AG10803 (cell line): ENCODE measurements at places on chromosomes 6 and 20.

DNA sequence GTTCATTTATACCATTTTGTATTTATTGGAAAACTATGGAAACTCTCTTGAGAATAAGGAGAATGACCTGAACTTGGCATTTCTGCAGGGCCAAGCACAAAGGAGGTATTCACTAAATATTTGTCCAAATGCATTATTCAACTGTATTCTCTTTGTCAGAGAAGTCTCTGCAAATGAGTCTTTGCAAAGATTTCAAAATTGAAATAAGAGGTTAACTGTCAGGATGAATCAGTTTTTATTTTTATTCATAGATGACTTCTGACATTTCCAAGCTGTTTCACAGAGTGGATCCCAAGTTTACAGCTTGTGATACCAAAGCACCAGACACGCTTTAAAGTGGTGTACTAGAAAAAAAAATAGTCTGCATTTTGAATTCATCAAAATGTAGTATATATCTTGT, 131.6 kb downstream of the UTRN start:
- no peak for DNase-seq

- DNase-seq, result peak; percentile 6
These were observed 9.4 kb downstream of the SPDEF start for GRCh38 chr6:34546551-34547321.

DNA sequence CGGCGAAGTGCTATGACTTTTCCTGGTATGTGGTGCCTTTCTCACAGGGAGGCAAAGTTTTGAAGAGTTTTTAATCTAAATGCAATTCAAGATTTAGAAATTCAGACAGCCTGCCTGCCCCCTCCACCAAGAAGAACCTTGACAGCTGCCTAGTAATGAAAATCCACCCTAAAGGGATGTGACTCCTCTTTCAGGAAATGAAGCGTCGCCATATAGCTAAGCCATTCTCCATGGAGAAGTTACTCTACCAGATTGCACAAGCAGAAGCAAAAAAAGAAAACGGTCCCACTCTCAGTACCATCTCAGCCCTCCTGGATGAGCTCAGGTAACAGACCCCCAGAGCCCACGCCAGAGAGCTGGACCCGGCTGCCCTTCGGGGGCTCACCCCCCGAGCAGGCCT, 150.1 kb downstream of the DTNBP1 start:
- DNase-seq, result no peak

DNA sequence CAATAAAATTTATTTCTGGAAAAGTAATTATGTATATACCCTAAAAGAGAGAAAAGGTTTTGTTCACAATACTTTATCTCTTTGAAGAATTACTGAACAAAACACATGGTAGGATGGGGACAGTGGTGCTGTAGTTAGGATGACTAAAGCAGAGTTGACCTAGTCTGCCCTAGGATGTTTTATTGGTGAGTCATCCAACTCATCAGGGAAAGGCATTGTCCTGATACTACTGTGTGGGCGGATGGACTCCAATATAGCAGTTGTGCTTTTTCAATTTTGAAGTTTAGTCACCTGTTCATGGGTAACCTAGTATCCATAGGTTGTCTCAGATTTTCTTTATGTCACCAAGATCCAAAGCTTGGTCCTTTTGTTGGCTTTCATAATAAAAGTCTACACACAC, 53.3 kb upstream of the EYS start:
- no peak for DNase-seq

DNA sequence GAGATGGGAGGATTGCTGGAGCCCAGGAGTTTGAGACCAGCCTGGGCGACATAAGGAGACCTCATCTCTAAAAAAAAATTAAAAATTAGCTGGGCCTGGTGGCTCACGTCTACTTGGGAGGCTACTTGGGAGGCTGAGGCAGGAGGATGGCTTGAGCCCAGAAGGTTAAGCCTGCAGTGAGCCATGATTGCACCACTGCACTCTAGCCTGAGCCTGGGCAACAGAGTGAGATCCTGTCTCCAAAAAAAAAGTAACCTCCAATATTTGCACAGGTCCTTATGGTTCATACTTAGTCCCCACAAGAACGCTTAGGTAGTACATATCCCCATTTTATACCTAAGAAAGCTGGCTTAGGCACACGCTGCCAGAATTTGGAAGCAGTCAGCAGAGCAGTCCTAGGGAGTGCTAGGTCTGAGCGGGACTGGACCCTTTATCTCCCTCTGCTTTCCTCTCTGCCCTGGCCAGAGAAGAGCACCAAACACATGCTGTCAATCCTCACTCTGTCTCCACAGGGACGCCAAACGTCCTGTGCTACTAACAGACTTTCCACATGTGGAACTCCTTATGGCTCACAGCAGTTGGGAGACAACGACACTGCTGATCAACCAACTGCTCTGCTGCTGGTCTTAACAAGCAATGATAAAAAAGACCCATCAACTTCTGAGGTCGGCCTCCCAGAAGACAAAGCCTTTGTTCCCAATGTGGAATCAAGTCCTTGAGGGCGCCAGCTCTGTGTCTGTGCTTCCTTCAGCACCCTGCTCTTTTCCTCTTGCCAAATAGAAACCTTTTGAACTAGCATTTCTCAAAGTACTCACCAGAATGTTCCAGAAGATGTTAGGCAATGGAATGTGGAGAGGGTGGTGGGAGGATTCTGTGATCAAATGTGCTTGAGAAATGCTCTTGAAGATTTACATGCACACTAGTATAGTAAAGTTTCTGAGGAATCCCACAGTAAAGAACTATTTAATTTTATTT, 226.3 kb upstream of the DTNBP1 start:
- peak; percentile 51 for DNase-seq

- DNase-seq, result no peak
These were observed 14.5 kb downstream of the TMX4 start for GRCh38 chr20:8005033-8005432.

DNA sequence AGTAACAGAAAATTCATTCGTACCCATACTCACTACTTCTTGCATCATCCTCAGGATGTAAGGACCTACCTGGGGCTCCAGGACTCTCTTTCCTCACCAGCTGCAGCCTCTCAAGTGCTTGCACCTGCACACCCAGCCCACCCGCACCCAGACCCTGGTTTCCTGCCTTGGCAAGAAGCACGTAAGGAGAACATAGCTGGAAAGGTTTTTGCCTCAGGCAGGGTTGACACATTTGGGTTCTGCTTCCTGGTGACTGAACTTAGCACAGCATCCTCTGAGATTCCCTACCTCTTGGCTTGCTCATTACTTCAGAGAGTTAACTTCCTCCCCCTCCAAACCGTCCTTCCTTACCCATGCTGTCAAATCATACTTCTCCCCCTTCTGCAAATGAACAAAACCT, 556.9 kb downstream of the CD83 start:
- DNase-seq, result no peak

DNA sequence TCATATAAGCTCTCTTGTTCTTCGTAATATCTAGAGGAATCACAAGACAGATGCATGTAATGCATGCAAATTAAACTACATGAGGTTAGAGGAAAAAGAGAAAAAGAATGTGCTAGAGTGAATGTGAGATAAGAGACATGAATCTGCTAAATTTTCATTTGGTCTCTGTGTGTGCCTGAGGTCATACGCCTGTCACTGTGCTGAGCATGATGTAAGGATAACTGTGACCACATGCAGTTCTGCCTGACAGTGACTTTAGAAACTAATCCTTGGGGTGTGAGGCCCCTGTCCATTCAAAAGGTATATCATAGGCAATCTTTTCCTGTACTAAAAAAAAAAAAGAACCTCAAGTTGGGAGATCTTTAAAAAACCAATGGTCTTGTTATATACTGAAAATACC, 70.6 kb downstream of the SHPRH start:
- DNase-seq, result no peak

- no peak for DNase-seq
These were observed 127.7 kb upstream of the LRFN2 start for GRCh38 chr6:40714576-40715564.

GRCh38 chr6:7125290-7125689, 17.5 kb downstream of the RREB1 start:
- DNase-seq, result no peak

- DNase-seq, result peak; percentile 61
These were observed 24.6 kb downstream of the DAAM2 start for GRCh38 chr6:39816747-39817146.

DNA sequence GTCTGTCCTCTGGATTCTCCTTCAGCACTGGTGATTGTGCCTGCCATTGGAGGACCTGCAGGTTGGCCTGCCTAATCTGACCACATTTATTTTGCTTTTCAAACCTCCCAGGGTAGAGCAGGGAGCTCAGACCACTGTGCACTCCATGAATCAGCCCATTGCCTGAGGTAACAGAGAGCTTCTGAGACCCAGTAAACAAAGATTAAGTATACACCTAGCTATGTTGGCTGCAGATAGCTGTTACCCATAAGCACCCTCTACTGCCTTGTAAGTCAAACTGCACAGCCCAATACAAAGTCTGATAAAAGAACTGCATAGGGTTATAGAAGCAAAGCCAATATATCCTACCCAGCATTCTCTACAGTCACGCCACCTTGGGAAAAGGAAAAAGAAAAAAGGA, 338.7 kb downstream of the HTR1B start:
- no peak for DNase-seq

DNA sequence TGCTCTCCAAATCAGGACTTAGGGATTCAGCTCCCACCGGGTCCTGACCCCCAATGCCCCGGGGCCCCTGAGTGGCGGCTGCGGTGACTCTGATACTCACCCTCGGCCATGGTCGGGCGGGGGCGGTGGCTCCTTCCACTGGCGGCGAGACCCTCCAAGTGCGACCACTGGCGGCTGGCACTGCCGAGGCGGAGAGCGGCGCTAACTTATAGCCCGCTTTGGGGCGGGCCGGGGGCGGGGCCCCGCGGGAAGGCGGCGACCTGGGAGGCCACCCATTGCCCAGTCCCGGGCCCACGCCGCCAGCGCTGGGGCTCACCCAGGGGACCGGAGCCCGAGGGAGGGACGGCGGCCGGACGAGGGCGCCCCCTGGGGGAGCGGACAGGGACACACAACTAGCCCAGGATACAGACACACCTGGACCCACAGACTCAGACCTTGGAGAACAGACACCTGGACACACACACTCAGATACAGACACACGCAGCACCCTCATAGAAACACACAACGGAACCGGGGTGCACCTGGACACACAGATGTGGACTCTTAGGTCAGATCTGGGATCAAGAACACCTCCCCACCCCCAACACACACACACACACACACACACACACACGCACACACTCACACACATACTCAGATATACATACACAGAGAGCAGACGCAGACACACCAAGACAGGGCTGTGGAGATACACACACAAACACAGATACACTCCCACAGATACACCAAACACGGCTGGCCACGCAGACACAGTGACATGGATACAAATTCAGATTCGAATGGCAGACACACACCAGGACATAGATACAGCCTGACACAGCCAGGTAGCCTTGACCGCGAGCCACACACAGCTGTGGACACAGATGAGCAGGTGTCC, at the start of gene TGM2:
Gene TGM2 (minus strand): TSS at position 182 of the 877 bp plus-strand sequence. CDS start 72 bp downstream, at position 110.
- peak; percentile 56 for DNase-seq

DNA sequence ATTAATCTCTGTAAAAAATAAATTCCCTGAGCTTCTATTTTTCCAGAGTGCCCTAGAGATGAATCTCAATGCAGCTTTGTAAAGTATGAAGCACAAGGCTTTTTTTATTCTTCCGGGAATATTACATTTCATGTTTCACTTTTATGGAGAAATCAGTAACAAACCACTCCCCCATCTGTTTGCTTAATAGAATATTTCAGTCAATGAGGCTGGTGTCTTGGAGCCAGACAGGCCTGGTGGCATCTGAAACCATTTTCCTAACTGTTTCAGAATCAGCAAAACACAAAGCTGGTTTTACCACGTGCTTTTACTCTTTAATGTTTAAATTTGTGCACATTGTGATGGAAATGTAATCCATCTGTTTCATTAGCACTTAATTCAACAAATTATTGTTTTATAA, 400.8 kb upstream of the HSF2 start:
- DNase-seq, result peak; percentile 28

GRCh38 chr6:47091886-47092668, 49.9 kb upstream of the ADGRF1 start:
- DNase-seq, result peak; percentile 50

DNA sequence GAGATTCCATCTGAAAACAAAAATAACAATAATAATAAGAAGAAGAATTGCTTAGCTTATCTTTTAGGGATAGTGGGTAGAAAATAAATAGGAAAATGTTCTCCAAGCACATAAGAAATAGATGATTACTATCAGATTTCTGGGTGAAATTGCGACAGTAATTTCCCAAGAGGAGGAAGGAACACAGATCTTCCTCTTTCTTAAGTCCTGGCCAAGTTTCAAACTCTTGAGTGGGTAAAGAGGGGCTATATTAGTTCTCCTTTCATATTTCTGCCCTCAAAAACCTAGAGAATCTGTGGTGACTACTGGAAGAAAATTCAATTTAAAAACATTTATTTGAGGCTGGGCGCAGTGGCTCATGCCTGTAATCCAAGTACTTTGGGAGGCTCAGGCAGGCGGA, 63.7 kb downstream of the PHACTR2 start:
- no peak for DNase-seq

- DNase-seq, result no peak
These were observed 547.5 kb upstream of the ADGRB3 start for GRCh38 chr6:68087399-68088133.

DNA sequence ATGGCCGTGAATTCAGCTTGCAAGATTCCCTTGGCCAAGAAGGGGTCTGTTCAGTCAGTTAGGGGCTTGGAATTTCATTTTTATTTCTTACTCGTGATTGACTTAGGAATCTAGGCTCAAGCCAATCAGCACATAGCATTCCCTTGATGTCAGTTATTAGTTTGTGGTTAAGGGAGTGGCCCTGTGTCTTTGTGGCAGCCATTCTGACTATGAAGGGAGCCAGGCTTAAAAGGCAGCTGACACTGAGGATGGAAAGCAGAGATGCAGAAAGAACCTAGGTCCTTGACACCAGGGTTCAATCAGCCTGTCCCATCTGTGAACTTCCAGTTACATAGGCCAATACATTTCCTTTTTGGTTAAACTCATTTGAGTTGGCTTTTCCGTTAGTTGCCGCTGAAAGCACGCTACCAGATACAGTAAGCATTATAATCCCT, 48.1 kb downstream of the MCUR1 start:
- peak; percentile 84 for DNase-seq

DNA sequence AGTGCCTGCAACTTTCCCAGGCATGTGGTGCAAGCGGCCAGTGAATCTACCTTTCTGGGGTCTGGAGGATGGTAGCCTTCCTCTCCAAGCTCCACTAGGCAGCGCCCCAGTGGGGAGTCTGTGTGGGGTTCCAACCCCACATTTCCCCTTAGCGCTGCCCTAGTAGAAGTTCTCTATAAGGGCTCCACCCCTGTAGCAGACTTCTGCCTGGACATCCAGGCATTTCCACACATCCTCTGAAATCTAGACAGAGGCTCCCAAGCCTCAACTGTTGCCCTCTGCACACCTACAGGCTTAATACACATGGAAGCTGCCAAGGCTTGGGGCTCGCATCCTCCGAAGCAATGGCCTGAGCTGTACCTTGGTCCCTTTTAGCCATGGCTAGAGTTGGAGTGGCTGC, 321.6 kb downstream of the TFAP2A start:
- DNase-seq, result no peak

DNA sequence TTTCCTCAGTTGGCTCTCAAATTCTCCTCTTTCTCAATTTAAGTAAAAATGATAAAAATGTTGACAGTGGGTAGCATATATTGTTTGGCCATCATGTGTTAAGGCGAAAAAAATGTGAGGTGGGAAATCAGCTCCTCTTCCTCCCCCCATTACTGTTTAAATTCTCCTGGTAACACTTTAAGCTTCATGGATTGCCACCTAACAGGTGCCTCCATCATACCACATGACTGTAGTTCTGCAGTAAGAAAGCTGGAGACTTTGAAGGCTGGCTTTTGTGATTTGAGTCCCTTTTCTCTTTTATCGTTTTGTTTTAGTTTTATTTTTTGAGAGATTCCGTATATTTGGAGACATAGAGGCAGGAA, 1.2 kb downstream of the ZFAND3 start:
- DNase-seq, result no peak
